Activated T-cell treated with anti-CD3 and anti-CD28 coated beads for 24 hours (primary cell): ENCODE measurements at places on chromosomes 4 and X.

DNA sequence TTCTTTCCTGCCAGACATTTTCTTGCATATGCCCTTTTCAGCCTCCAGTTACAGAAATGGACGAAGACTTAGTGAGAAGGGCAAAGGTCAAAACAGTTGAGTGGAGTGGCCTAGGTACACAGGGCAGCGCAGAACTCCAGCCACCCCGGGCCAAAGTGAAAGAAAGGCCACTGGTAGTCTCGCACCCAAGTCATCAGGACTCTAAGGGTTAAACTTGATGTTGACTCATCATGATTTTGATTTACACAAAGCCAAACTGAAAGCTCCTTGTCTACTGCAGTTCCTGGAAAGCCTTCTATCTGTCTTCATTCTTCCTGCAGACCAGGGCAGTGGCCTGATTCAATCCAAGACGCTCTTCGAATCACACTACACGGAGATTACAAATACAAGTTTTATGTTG lies 2.6 kb upstream of the IL13RA1 start:
- no peak for DNase-seq

DNA sequence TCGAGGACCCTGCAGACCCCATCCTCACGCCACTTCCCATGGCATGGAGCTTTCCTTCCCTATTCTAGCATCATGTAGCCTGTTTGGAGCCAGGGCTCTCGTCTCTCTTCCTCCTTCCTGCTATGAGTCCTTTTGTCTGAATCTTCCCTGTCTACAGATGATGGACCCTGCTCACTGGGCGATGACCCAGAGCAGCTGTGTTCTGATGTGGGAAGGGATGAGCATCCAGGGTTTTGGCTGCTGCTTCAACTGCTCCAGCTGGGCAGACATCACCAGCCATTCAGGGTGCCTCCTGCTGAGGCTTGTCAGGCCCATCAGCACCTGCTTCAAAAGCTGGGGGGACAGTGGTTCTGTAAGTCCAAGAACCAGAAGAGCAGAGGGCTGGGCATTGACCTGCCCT lies 3.2 kb upstream of the CCKAR start:
- no peak for DNase-seq

DNA sequence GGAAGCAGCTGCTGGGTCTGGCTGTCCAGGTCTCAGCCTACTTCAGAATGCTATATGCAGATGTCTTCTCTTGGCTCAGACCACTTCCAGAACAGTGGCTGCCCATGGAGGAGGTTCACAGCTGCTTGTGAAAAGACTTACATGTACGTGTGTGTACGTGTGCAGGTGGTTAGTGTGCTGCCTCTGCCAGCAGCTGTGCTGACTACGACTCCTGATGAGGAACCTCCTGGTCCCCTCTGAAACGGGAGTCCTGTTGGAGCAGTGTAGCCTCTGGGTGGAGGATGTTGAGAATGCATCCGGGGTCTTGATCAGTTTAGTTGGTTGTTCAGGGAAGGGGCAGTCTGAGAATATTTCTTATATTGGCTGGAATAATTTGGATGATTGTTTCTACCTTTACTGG lies 155.9 kb upstream of the WDR1 start:
- DNase-seq = no peak

DNA sequence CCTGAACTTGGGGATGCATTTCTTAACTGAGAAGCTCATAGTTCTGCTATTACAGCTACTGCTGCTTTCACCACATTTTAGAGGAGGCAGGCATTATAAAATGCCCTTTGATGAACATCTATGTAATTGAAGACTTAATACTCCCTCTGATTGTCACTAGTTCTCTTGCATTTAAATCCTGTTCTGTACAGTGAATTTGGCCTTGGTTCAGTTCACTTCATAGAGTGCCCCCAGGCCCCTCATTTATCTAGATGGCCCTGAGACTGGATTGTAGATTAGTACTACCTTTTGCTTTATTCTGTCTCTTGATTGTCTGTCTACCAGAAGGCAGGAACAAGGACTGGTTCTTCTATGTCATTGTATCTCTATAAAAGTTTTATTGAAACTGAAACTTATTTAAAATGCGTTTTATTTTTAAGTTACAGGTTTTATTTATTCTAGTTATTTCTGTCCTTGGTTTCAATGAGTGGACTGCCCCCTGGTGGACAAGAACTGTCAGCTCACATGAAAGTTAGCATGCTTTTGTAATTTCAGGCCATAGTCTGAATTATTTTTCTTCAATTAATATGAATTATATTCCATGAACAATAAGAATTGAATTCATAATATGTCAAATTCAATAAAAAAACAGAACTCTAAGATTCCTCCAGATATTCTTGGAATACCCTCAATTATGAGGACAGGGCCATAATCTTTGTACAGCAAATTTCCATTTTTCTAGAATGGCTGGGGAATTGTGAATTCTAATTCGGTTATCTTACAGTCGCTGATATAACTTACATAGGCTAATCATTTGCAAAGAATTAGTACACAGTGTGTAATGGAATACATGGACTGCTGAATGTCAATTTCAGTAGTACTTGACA lies 47.2 kb upstream of the TMEM33 start:
- peak; percentile 30 for DNase-seq

- DNase-seq = no peak
Observed at GRCh38 chr4:168502861-168503260, 6.0 kb downstream of the PALLD start.

- no peak for DNase-seq
Observed at GRCh38 chrX:42117318-42117717, 194.0 kb upstream of the CASK start.

- no peak for DNase-seq
Observed at GRCh38 chr4:19093951-19094350, 1072.4 kb upstream of the LCORL start.

- no peak for DNase-seq
Observed at GRCh38 chr4:22019676-22020075, 71.1 kb upstream of the KCNIP4 start.

DNA sequence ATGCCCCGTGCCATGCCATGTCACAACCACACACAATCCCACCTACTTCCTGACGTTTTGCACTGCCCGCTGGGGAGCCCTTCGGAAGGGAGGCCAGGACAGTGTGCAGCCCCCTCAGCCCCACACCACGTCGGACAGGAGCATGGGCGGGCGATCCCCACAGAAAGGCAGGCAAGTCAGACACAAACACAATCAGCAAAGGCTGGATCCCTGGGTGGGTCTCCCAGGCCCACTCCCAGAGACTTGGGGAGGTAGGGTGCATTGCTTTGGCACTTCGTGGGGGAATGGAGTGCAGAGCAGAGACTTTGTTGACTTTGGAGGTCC lies 14.1 kb downstream of the LETM1 start:
- no peak for DNase-seq

- no peak for DNase-seq
Observed at GRCh38 chrX:12843668-12844279, 23.1 kb upstream of the TLR7 start.

DNA sequence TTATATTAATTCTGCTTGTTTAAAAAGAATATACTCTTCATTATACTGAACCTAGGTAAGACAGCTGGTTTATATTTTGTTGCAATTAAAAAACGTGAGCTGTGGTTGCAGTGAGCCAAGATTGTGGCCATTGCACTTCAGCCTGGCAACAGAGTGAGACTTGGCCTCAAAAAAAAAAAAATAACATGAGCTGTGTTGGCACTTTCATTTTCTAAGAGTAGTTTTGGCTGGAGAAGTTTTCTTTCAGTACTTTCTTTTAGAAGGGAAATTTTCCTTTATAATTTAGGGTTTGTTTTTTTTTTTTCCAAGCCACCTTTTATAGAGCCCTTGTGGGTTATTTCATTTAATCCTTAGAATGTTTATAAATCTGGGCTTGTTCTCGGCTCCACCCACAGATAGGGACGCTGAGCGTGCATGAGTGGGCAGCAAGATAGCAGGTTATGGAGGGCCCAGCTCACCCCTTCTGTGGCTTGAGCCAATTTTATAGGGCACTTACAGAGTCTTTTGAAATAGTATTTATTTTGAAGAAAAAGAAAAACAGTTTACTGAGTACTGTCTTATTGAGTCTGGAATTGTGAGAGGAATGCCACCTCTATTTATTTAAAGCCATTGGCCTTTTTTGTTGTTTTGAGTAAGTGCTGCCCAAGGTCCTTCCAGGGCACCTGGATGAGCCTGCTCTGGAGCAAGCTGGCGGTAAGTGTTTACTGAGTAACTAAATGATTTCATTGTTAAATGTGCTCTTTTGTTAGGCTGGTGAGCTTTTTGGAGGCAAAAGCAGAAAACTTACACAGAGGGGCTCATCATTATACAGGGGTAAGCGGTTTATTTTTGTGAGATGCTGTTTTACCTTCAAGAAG lies 60.9 kb downstream of the HTT start:
- DNase-seq = no peak

- no peak for DNase-seq
Observed at GRCh38 chr4:152464030-152464823, 71.7 kb downstream of the FBXW7 start.

DNA sequence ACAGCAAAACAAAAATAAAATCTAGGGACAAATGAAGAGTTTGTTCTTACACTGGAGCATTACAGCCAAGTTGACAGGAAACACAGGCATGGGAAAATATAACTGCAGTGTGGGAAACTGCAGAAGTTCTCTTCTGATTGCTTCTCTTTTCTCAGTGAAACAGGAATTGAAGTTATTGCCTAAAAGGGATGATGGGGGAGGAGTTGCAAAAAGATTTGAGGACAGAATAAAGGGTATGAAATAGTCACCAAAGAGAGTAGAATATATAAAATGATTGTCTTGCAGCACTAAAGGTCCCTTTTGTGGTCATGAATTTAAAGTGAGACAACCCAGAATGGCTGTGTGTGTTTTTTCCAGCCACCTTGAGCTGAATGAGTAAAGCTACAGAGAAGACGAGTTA lies 103.7 kb downstream of the JADE1 start:
- no peak for DNase-seq

GRCh38 chrX:105226499-105226898 lies 6.0 kb upstream of the TEX13A start:
- DNase-seq = no peak

DNA sequence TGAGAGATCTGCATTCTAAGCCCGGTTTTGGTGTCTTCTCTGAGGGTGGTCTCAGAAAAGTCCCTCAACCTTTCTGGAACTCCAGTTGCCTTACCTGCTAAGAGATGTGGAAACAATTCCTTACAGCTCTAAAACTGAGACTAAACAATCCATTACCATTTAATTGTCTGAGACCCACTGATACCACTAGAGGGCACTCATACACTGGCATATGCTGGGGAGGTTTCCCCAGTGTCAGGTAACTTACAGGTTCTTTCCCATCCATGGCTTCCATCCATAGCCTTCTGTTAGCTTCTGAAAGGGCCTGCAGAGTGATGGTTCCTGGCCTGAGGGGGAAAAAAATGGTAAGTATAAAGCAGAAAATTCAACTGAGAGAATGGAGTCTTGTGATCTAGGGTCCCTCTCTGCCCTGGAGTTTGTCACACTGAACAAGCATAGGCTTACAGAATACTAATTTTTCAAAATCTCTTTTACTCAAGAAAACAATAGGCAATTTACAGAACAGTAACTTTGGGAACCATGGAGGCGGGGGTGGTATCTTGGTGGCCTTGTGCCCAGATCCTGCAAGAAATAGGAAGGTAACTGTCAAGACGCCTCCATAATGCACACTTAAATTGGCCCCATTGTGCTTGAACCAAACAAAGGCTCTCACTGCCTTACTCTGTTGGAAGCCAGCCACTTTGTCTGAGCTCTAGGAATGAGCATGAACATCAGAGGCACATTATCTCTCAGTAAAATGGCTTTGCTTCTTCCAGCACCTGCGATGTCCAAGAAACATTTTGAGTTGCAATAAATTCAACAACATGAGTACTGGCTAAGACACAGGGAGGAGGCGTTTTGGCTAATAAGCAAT lies 236.1 kb downstream of the OPHN1 start:
- DNase-seq = no peak

GRCh38 chr4:3654036-3654807 lies 112.0 kb upstream of the ADRA2C start:
- no peak for DNase-seq

DNA sequence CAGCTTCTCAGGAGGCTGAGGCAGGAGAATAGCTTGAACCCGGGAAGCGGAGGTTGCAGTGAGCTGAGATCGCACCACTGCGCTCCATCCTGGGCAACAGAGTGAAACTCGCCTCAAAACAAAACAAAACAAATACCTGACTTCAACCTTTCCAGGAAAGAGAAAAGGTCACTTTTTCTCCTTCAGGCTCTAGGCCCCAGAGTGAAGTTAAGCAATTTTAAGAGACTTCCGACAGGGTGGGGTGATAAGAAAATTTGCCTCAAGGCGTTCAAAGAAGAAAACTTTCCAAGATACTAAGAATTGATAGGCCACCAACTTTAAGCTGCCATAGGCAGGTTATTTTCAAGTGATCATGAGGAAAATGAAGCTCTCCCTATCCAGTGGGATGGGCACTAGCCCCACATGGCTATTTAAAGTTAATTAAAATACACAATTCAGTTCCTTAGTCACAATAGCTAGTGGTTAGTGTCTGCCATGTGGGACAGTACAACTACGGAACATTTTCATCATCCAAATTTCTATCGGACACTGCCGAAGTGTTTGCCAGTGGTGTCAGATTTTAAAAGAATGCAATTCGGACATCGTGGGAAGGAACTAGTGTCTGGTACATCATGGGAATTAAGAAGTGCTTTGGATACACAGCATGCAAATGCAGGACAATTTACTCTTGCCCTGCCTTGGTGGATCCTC lies 33.0 kb downstream of the SMS start:
- DNase-seq = no peak

GRCh38 chrX:19747652-19748610 lies 139.5 kb downstream of the SH3KBP1 start:
- DNase-seq = peak; percentile 47

DNA sequence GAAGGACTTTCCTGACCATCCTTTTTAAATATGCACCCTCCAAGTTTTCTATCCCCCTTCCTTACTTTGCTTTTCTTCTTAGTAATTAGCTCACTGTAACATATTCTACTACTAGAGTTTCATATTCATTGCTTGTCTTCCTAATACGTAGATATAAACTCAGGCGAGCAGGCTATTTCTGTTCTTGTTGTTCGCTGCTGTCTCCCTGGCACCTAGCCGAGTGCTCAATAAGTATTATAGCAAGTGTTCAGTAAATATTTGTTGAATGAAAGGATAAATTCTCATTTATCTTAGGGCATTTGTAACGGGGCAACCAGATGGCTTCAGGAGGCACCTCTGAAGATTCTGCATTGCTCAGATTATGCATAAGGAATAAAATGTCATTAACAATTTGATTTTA lies 6.8 kb upstream of the RHOH start:
- no peak for DNase-seq

GRCh38 chrX:115499112-115499805 lies 61.7 kb upstream of the PLS3 start:
- DNase-seq = no peak
